ENCODE measurements at places on chromosomes 6 and 20.

GRCh38 chr6:111927321-111927720 lies 54.1 kb upstream of the FYN start:
- no peak for DNase-seq

DNA sequence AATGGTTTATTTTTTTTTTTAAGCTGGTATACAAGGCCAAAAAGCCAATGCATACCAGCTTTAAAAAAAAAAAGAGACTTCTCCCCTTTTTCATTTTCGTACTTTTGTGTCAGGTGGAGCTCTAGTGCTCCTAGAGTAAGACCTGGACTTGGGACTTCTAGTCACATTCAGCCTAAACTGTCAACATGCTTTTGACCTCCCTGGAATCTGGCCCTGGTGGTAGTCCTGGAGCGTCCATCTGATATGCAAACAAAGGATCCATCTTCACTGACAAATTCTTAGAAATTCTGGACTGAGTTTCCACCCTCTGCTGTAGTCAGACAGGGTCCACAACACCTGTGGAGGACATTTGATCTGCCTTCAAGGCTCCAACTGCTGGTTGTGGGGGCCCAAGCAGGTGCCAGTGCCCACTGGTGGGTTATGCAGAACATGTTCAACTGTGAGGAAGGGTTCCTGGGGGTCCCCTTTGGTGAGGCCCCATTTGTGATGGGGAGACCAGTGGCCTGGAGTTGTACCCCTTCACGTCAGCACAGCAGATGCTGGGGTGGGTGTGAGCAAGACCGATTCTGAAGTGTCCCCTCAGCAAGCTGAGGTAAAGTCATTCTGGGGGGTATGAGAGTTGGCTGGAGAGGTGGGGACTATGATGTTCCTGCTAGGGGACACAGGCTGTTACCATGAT lies 12.6 kb upstream of the PCMTD2 start:
- no peak for DNase-seq

DNA sequence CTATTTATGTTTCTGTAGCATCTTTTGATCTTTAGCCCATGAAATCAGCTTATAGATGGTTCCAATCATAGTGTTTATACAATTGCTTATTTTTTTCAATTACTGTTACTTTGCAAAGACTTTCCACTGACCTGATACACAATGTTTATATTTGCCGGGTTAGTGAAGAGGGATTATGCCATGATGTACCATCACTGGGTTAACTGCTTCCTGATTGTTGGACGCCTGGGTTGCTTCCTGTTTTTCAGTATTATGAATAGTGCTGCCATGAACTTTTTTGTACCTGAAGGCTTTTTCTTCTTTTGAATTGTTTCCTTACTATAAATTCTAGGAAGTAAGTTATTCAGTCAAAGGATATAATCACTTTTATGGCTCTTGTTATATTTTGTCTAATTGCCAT lies 6.9 kb downstream of the MANBAL start:
- DNase-seq: no peak

DNA sequence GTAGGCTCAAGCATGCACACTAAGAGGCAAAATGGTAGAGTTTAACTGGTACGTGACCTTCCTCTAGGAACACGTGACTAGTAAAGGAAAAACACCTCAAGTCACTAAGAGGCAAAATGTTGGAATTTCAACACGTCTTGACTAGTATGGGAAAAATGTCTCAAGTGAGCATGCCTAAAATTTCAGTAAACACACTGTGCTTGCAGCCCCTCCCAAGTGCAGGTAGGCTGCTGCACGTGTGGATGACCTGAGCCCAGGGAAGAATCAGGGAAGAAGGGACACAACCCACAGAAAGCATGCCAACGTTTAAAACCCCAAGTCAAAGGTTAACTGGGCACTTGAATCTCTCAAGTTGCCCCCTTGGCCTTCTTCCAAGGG lies 162.2 kb downstream of the TENT5A start:
- no peak for DNase-seq

DNA sequence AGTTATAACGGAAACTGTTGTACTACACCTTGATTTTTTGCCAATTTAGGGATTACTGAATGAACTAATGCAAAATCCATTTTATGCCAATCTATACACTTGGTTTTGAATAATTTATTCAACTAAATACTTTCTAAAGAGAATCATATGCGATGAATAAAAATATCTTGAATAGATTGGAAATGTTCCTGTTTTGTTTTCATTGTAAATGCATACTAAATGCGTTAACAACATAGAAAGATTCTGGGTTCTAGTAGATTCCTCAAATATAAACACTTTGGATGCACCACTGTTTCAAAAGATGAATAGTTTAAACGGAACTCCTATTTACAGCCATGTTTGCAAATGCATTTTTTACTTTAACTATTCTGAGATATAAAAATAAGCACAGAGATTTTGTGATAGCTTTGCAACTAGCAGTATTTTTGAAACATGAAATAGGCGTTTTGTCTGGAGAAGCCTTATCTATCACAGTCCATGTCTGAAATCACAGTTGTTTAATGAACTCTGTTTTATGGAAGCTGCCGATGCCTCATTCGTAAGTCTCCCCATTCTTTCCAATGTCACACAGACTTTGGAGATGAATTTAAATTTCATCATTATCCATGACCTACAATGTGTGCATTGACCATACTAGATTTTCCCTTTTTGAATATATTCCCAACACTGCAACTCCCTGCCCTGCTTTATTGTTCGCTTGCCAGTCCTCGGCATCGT lies 277.7 kb upstream of the QKI start:
- no peak for DNase-seq

GRCh38 chr6:117961301-117961700 lies 54.2 kb downstream of the SLC35F1 start:
- no peak for DNase-seq

Data from ureter (tissue), 1 donor.